ENCODE measurements at places on chromosomes 16 and 17.

GRCh38 chr16:51779240-51779639 lies 628.2 kb upstream of the SALL1 start:
- DNase-seq: no peak

DNA sequence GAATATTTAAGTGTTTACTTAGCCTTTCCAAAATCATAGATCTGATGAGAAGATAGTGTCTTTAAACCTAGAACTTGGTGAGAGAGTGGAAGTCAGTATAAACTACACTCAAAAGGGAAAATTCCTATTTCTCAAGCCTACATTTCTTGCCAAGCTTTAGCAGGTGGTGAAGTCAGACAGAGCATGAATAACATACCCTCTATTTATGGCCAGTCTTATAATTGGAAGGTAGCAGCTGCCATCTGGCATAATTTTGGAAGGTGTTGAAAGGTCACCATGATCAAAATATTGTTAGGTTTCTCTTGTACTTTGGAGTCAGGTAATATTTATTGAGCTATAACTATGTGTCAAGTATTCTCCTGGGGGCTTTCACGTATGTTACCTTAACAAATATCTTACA lies 729.3 kb upstream of the KIF2B start:
- no peak for DNase-seq

GRCh38 chr16:2457267-2457666 lies 2.6 kb upstream of the TEDC2 start:
- no peak for DNase-seq

DNA sequence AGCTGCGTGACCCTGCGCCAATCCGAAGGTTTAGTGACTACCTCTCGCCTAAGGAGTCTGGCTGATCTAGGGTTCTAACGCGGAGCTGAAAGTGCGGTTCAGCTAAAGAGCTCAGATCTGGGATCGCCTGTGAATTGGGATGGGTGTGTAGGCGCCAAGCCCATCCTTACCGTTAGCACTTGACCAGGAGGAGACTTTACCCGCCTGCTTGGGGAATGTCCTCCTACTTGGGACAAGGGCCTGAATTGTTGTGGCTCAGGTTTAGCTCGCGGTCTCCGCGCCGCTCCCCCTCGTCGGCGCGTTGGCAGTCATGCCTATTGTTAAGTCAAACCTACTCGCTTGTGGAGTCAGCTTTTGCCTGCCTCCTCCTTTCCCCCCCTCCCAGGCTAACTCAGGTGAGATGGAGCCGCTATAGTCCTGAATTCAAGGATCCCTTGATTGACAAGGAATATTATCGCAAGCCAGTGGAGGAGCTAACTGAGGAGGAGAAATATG lies 480 bp downstream of the MRPS7 start:
- DNase-seq: no peak

DNA sequence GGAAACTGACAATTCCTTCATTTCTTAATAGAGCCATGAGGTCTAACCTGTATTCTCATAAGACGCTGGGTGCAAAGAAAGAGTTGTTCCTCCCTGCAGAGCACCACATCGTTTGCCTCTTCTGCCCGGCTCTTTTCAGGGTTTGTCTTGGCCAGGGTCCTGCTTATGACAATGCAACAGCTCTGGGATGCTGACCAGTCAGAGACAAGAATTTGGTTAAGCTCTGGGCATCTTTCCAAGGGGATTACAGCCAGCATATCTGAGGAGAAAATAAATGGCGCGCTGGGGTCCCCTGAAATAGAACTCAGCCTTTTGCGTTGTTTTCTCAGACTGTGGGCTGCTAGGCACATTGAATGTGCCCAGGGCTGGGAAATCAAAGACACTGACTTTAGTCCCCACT lies 128.6 kb downstream of the SHISA6 start:
- DNase-seq: no peak

DNA sequence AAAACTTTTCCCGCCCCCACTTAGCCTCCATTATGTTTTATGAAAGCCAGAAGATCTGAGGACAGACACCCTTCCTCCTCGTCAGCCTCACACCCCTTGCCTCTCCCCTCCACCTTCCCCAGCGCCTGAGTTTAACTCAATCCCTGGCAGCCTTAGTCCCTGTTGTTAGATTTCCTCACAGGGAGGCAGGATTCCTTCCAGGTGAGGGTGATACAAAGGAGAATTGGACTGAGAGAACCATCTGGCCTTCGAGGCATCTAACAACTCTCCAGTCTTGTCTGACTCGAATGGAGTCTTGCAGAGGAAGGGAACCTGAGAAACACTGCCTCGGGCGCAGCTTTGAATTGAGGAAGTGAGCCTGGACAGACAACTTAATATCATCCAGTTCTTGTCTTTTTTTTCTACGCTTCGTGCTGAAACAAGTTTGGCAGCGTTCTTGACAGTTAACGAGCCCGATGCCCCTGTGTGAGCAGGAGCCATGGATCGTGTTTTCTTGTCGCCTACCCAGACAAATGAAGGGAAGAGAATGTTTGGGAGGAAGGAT lies 1.3 kb upstream of the ZNF768 start:
- peak; percentile 89 for DNase-seq

DNA sequence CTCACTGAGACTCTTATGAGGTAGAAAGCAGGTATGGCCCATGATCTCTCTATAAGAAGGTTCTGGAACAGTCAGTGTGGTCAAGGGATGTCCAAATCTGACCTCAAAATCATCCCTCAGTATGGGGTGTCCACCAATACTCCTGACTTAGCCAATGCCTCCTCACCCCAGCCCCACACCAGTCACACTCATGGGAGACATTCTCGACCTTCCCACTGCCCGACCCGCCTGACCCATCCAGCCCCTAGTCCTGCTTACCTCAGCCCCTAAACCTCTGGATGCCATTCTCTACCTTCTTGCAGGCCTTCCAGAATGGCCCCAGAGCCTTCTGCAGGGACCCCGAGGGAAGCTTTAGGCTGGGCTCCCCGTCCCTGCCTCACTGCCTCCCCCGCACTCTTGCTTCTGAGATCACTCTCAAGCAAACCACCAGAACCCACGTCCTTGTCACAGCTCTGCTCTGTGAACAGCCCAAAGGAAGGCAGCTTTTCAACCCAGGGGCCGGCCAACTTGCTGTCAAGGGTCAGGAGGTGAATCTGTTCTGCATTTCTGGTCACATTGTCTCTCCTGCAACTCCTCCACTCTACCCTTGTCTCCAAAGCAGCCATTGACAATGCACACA lies 44.9 kb upstream of the RBFOX3 start:
- DNase-seq: no peak

GRCh38 chr17:37417852-37418251 lies 11.2 kb downstream of the TADA2A start:
- DNase-seq: no peak
